ENCODE measurements at places on chromosomes 3 and 15.
A peak's percentile ranks its signal among the peaks of the same experiment; 100 is the strongest.

GRCh38 chr15:80684697-80685096 lies 10.4 kb upstream of the ABHD17C start:
- no peak for DNase-seq

GRCh38 chr3:42582474-42583070 lies 805 bp upstream of the SEC22C start:
- DNase-seq = no peak

- DNase-seq = no peak
Measured at GRCh38 chr3:193589616-193590015, 3.4 kb upstream of the OPA1 start.

DNA sequence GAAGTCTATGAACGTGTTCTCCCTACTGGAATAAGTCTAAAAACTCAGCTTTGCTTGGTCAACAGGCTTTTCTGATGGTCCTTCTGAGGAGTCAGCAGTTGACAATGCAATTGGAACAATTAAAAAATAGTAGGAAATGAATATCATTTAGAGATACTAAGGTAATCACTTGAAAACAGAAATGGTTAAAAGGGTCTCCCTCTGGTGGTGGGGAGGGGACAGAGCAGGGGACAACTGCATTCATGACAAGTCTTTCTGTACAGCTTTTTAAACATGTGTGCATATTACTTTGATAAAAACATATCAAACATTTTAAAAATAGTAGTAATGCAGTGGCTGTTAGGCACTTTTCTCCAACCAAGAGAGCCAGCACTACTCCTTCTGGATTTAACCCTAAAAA lies 119.9 kb upstream of the FHIT start:
- DNase-seq = peak; percentile 26

- peak; percentile 97 for DNase-seq
Measured at GRCh38 chr3:149180057-149180573, 41.5 kb downstream of the CP start.

GRCh38 chr15:36951731-36952247 lies 148.6 kb downstream of the MEIS2 start:
- peak; percentile 90 for DNase-seq

DNA sequence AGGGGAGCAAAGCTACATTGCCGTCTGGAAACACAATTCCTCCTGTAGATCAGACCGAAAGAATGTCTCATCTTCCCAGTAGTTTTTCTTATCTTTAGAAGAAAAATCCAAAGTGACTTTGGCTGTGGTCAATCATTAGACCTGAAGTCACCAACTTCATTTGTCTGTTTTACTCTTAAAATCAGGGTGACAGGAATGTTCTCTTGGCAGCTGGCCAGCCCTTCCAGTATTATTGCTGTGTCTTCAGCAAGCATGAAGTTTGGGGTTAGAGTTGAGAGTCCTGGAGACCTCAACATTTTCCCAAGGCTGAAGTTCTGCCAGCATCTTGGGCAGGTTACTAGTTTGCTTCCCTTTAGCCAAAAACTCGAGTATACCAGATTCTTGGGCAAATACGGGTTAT lies 32.5 kb downstream of the RSL24D1 start:
- no peak for DNase-seq

DNA sequence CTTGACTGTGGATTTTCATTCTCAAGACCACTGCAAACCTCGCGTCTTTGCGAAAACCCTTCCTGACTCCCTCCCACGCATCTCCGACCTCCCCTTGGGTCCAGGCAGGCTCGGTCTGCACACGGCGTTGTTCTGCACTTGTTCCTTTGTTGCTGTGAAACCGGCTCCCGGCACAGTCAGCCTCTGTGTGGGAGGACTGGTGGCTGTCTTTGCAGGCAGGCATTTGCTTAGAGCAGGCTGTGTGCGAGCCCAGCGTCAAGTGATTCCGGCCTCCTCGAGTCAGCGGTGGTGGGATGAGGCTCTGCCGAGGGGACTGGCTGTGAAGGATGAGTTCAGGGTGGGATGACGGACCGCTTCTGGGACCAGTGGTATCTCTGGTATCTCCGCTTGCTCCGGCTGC lies 102.6 kb upstream of the ROPN1 start:
- no peak for DNase-seq

GRCh38 chr3:49302613-49303012 lies 25.6 kb upstream of the C3orf62 start:
- no peak for DNase-seq

DNA sequence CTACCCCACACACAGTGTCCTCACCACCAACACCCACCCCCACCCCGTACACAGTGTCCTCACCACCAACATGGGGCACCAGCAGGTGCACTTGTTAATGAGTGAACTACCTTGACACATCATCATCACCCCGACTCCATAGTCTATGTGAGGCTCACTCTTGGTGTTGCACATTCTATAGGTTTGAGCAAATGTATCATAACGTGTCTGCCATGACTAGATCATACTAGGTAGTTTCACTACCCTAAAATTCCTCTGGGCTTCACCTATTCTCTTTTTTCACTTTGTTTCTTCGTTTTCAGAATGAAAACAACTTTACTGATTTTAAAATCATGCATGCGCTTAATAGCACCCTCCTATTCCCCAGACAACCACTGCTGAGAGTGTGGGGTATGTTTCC lies 102.6 kb upstream of the SLC6A6 start:
- no peak for DNase-seq

- DNase-seq = no peak
Measured at GRCh38 chr3:168545591-168545990, 449.9 kb upstream of the GOLIM4 start.

DNA sequence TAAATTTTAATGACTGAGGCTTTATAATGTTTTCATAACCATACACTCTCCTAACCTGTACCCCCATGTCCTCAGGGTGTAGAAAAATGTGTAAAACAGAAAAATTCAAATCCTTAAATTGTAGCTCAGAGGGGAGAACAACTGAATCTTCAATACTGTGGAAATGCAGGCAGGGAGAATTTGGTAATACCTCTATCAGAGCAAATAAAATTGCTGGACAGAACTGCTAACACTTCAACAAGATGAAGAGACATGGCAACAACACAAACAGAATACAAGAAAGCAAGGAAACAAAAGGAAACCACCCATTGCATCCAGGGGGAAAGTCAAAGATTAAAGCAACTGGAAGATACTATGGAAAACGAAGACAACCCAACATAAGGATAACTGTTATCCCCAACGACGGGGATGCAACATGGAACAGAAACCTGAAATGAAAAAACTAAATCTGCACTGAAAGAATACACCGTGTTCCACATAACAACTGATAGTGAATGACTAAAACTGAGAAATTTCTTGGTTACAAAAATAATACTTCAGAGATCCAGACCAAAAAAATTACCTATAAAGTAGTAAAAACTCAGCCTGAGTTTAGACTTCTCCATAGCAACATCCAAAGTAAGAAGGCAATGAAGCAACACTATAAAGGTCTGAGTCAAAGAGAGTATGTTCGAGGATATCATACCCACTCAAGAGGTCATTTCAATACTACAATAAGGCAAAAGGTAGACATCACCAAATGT lies 48.5 kb downstream of the HACD2 start:
- DNase-seq = no peak

DNA sequence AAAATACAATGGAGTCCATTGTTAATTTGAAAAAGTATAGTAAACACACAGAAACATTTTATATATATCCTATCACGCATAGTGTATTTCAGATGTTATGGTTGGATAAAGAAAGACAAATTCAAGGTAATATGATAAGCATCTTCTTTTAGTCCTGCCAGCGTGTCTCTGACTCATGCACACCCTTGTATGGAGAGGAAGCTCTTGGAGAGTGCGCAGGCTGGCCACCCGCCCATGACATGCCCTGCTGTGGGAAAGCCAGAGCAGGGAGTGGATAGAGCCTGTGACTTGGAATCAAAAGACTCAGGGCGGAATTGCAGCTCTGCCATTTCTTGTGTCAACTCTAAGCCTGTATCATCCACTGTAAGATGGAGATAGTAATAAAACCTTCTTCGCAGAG lies 23.0 kb upstream of the COPG1 start:
- peak; percentile 54 for DNase-seq

Data from kidney glomerular epithelial cell (primary cell).